ENCODE measurements at places on chromosomes 7 and 10.

GRCh38 chr10:132575320-132576201 is 38.0 kb downstream of the INPP5A start:
- DNase-seq = no peak

DNA sequence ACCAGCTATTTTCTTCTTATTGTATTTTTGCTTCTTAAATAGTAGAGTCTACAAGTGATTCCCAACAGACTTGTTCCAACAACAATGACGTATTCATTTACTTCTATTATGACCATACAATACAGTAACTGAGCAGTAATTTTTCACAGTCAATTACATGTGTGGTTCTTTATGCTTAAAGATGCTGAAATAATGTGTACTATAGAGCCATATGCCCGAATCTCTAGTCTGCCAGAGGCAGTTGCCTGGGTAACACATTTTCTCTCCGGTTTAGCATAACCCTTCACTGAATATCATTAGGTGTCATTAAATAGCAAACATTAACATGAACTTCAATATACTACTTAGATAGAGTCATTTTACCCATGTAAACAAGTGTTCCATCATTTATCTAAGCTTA is 75.0 kb downstream of the SLC25A13 start:
- peak; percentile 21 for DNase-seq

GRCh38 chr10:132944510-132944909 is 2.1 kb upstream of the CFAP46 start:
- DNase-seq = no peak

GRCh38 chr7:2217206-2217605 is 15.5 kb downstream of the MAD1L1 start:
- DNase-seq = no peak

- no peak for DNase-seq
Measured at GRCh38 chr7:29177963-29178600, 16.5 kb upstream of the CHN2 start.

Measured in HAP-1 (cell line).